ENCODE measurements at places on chromosomes 3 and 15.
A peak's percentile ranks its signal among the peaks of the same experiment; 100 is the strongest.

- DNase-seq, result no peak
Observed at GRCh38 chr15:82699726-82700125, 9.9 kb downstream of the AP3B2 start.

GRCh38 chr15:89781055-89781454 is 4.9 kb downstream of the MESP2 start:
- peak; percentile 96 for DNase-seq

- DNase-seq, result no peak
Observed at GRCh38 chr15:52800828-52801747, 11.0 kb upstream of the ONECUT1 start.

DNA sequence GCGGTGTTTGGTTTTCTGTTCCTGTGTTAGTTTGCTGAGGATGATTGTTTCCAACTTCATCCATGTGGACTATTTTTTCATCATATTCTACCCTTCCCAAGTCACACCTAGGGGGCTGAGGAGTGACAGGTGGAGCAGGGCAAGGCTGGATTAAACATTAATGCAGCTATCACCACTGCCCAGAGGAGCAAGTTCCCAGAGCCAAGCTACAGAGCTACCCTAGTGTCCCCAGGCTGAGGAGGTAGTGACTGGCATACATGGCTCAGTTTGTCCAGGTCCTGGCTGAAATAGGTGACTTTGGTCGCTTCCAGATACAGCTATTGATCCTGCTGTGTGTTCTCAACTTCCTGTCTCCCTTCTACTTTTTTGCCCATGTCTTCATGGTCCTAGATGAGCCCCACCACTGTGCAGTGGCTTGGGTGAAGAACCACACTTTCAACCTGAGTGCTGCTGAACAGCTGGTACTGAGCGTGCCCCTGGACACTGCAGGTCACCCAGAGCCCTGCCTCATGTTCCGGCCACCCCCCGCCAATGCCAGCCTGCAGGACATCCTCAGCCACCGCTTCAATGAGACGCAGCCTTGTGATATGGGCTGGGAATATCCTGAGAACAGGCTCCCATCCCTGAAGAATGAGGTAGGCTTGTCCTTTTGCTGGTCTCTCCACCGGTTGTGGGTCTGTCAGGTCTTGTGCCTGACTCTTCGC is at the start of gene SLC22A13:
SLC22A13 (plus strand) TSS at position 209 of the 704 bp plus-strand sequence; CDS start at position 258, 49 bp downstream.
- no peak for DNase-seq

DNA sequence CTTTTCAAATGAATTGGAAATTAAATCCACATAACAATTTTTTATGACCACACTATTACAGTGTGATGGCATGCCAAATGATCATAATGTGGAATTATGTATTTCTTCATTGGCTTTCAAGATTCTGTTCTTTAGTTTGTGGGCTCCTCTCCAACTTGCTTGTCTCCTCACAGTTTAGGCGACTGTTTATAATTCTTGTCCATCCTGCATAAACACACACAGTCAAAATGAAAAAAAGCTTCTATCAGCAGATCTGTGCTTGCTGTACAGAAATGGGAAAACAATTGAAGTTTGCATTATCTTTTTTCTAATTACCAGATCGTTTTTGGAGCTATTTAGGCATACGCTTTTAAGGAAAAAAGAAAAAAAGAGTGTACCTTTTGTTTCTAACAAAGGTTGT is 37.0 kb downstream of the OPA1 start:
- DNase-seq, result no peak

DNA sequence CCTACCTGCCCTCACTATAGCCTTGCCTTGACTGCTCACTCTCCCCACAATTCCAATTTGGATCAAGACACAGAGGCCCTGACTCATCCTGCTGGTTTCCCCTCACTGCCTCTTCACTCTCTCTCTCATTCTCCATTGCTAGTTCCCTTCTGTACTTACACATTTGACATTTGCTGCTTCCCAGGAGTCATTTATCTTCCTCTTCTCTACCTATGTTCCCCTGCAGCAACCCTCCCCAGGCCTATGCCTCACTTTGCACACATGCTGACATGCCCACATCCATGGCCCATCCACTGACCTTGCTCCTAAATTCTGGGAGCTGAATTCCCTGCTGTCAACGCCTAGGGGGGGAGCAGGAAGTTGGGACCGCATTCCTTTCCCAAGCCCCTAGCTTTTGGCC is 82.2 kb downstream of the SRGAP3 start:
- no peak for DNase-seq

DNA sequence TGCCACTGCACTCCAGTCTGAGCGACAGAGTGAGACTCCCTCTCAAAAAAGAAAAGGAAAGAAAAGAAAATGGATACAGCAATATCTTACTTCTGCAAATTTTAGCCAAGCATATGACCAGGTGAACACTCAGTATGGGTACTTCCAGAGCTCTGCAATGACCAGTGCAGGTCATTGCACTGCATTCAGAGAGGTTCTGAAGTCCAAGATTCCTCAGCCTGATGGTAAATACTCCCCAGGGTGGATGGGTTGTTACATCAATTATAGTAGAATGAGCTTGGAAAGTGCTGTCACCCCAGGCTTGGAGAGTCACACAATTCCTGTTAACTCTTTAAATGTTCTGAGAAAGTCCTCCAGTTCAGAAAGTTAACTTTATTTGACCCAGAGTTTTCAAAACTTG is 103.7 kb downstream of the RPLP1 start:
- no peak for DNase-seq

DNA sequence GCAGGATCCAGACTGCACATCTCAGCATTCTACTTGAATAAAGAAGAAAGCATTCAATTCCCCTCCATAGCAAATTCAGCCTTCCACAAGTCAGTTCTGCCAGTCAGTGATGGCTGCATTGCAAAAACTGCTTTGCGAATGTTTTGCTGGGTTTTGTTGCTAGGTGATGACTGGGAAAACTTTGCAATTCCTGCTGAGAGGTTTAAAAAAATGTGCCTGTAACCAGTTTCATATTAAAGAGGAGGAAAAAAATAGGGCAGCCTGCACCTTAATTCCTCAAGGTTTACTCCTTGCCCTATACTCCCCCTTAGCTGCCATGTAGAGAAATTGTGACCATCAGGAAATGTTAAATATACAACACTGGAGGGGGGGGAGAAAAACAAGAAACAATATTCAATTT is 225.6 kb upstream of the ATP11B start:
- DNase-seq, result no peak

GRCh38 chr15:67132276-67132675 is 66.9 kb downstream of the SMAD3 start:
- no peak for DNase-seq

GRCh38 chr15:85172846-85173490 is 191.3 kb downstream of the PDE8A start:
- DNase-seq, result no peak

DNA sequence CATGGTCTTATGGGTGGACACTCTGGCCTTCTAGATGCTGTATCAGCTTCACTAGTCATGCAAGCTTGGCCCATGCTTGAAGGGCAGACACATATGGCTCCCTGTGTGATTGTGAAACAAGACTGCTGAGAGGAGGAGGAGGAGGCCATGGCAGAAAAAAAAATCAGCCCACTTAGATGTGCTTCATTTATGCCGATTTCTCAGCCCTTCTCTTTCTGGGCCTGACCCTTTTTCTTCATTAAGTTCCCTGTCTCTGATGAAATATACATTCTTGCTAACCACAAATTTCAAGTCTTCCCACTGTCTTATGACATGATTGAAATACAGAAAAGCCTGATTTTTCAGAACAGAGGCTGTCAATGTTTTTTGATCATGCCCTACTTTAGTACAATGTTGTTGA is 213.0 kb upstream of the FEZF2 start:
- DNase-seq, result no peak

DNA sequence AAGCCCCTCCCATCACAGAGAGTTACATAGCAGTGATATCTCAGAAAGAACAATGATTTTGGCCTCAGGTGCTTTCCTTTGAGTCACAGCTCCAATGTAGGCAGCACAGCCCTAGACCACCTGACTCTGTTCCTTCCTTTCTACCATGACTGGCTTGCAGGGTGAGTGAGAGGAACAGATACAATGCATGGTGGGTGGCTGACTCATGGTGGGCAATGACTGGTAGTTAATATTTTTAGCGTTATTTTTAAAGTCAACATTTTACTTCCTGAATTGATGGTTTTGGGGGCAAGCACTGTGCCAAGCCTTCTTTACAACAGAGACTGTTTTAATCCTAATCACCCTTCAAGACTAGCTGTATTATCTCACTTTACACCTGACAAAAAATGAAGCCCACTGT is 32.8 kb upstream of the ST3GAL6 start:
- peak; percentile 93 for DNase-seq

DNA sequence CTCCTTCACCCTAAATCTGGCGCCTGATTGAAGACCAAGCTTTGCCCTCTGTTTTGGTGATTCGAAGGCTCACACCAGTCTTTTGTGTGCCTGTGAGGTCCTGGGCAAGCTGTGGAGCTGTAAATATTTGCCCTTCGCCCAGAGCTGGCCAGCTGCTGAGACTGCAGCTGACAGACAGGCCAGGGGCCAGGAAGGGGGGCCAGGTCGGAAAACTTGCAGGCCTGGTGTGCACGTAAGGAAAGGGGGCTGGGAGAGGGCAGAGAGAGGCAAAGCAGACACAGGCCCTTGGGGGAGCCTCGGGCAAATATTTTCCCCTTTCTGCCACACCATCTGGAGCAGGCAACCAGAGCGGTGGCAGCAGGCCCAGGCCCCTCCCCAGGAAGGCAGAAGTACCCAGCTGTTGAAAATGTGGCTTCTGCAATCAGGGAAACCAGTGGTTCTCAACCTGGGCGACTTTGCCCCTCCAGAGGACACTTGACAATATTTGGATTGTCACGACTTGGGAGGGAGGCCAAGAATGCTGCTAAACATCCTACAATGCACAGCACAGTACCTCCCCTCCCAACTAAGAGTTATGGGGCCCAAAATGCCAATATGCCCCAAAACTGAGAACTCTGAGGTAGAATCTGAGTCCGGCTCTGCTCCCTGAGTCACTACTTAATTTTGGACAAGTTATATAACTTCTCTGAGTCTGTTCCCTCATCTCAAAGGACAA is 2.5 kb downstream of the PDZRN3 start:
- DNase-seq, result no peak
